ENCODE measurements at places on chromosomes 7 and 10. TPM values are rescaled to one million over a fixed set of nuclear protein-coding genes. Genes with fewer than 3 reads are reported as not detected.

CLRN3 gene
- not detected for total RNA-seq

ITPRID1 gene
- not detected for total RNA-seq

ZNF467 gene
- total RNA-seq: 4.5 TPM

MUC12 gene
- total RNA-seq: not detected

MEST gene
- 7.2 TPM for total RNA-seq

DGKI gene
- total RNA-seq: 0.53 TPM

VAX1 gene
- not detected for total RNA-seq

CCDC6 gene
- total RNA-seq: 50.7 TPM

IFIT1B gene
- total RNA-seq: not detected

DPYSL4 gene
- 12.0 TPM for total RNA-seq

CADPS2 gene
- 74.7 TPM for total RNA-seq

RAB18 gene
- total RNA-seq: 72.9 TPM

NUTM2E gene
- not detected for total RNA-seq

CFAP58 gene
- total RNA-seq: 0.40 TPM

CYP3A7 gene
- total RNA-seq: 0.07 TPM

SPDYE2 gene
- not detected for total RNA-seq

NAT16 gene
- not detected for total RNA-seq

TUBAL3 gene
- 0.57 TPM for total RNA-seq

HOXA5 gene
- total RNA-seq: 12.7 TPM

CDNF gene
- total RNA-seq: 0.65 TPM

FAM25G gene
- not detected for total RNA-seq

ASAH2 gene
- 0.27 TPM for total RNA-seq

HABP2 gene
- not detected for total RNA-seq

ATOH7 gene
- not detected for total RNA-seq

PTF1A gene
- not detected for total RNA-seq

LRRC4 gene
- 1.3 TPM for total RNA-seq

CFAP43 gene
- 0.22 TPM for total RNA-seq

SPDYE16 gene
- not detected for total RNA-seq

RP9 gene
- total RNA-seq: 9.8 TPM

DPY19L1 gene
- 119 TPM for total RNA-seq

HMX2 gene
- not detected for total RNA-seq

DNAJB9 gene
- total RNA-seq: 17.0 TPM

EPC1 gene
- 33.5 TPM for total RNA-seq

OR6V1 gene
- not detected for total RNA-seq

GPR22 gene
- under 0.01 TPM for total RNA-seq

PLCE1 gene
- total RNA-seq: under 0.01 TPM

ANLN gene
- 154 TPM for total RNA-seq

SUV39H2 gene
- total RNA-seq: 36.7 TPM

SPDYE11 gene
- not detected for total RNA-seq

FAM131B gene
- total RNA-seq: 0.93 TPM

CTAGE4 gene
- 1.1 TPM for total RNA-seq

GRM8 gene
- total RNA-seq: not detected

NEUROG3 gene
- not detected for total RNA-seq

ZNF853 gene
- 0.14 TPM for total RNA-seq

PAPSS2 gene
- 106 TPM for total RNA-seq

PHYHIPL gene
- 0.07 TPM for total RNA-seq

SEMA3C gene
- total RNA-seq: 6.6 TPM

PHKG1 gene
- 0.27 TPM for total RNA-seq

MBL2 gene
- not detected for total RNA-seq

CHAT gene
- total RNA-seq: not detected

BUB3 gene
- 267 TPM for total RNA-seq

HTR5A gene
- not detected for total RNA-seq

CLCN1 gene
- not detected for total RNA-seq

CRTAC1 gene
- total RNA-seq: 0.80 TPM

LRRC18 gene
- not detected for total RNA-seq

All from thoracic aorta endothelial cell (primary cell).